M059J (cell line): ENCODE measurements at places on chromosomes 3 and 15.
A peak's percentile ranks its signal among the peaks of the same experiment; 100 is the strongest.

GRCh38 chr3:172154768-172155664 is 115.6 kb downstream of the FNDC3B start:
- peak; percentile 35 for DNase-seq

- DNase-seq = no peak
These were observed 391.2 kb upstream of the NECTIN3 start for GRCh38 chr3:110680450-110680849.

GRCh38 chr3:139301183-139301582 is 42.6 kb upstream of the MRPS22 start:
- DNase-seq = peak; percentile 81

GRCh38 chr3:150278195-150278594 is 129.9 kb upstream of the TSC22D2 start:
- no peak for DNase-seq

- peak; percentile 57 for DNase-seq
These were observed 208.1 kb upstream of the NR2F2 start for GRCh38 chr15:96122077-96123027.

DNA sequence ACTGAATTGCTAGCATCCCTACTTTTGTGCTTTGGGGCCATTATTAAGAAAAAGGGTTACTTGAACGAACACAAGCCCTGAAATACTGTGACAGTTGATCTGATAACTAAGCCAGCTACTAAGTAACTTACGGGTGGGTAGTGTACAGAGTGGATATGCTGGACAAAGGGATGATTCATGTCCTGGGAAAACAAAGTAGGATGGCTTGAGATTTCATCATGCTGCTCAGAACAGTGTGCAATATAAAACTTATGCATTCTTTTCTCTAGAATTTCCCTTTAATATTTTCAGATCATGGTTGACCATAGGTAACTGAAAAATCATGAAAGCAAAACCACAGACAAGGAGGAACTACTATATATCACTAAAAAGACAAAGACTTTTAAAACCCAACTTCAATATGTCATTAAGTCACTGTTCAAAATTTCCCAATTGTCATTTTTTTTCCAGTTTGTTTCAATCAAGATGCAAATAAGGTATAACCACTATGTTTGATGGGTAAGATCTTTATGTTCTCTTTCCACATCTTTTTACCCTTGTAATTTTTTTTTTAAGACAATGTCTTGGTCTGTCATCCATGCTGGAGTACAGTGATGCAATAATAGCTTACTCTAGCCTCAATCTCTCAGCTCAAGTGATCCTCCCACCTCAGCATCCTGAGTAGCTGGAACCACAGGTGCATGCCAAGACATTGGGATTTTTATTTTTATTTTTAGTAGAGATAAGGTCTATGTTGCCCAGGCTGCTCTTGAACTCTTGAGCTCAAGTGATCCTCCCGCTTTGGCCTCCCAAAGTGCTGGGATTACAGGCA is 67.7 kb downstream of the IFT80 start:
- DNase-seq = peak; percentile 56

DNA sequence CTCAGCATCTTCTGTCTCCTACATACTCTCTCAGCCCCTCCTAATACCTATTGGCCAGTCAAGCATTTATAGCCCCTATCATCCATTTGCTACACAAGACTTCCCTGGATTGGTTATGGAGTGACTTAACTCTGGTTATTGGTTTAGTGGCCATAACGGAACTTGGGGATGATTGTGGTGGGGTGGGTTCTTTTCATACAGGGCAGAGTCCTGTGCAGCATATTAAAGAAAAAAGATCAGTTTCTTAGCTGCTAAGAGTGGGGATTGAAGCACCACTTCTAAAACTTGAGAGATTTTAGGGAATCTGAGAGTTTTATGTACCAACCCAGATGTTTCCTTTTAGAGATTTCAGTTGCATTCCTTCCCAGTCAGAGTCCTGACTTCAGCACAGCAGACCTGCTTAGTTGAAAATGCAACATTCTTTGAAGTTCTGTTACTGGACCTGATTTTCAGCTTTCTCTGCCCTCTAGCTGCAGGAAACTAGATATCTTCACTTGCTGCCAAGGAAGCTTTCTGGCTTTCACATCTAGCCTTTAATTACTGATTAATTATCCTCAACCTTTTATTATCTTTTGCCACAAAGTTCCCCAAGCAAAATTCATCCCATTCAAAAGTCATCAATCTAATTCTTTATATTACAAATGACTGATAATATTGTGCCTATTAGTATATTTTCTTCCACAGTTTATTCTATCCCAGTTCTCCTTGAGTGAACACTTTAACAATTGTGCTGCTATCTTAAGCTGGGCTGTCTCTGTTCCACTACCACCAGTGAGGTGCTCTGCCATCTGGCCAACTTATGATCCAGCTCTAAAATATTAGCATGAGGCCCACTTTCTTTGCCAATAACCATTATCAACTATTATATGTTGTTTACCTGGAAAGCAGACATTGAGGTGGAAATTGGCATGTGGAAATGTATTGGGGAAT is 906.0 kb upstream of the ALCAM start:
- DNase-seq = peak; percentile 67

- no peak for DNase-seq
These were observed 1.2 kb downstream of the CCDC9B start for GRCh38 chr15:40339621-40339945.

GRCh38 chr3:52055537-52056351 is 627 bp downstream of the DUSP7 start:
- DNase-seq = peak; percentile 62

GRCh38 chr3:28989646-28990089 is 291.2 kb upstream of the RBMS3 start:
- DNase-seq = no peak

DNA sequence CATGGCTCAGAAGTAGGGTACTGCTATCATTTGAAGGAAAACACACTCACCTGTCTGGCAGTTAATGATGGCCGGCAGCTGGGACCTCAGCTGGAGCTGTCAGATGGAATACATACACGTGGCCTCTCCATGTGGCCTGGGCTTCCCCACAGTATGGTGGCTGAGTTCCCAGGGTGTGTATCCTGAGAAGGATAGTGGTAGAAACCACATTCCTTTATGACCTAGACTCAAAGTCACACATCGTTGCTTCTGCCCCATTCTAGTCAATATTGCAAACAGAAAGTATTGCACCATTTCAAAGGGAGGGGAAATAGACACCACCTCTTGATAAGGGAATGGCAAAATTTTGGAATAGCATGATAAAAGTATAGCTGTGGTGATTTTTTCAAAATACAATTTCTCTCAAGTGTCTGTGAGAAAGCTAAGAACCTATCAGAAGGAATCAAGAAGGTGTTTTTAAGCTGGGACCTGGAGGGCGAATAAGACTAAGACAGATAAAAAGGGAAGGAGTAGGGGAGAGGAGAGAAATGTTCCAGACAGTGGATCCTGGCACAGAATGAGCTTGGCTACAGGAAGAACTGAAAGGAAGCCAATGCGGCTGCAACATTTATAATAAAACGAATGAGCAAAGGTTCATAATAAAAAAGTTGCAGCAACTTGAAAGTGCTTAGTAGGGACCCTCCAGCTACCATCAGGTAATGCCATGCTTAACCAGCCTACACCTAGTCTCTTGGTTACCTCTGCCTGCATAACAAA is 40.1 kb upstream of the GALNT15 start:
- no peak for DNase-seq
